ENCODE measurements at places on chromosomes 2 and 18. TPM values are rescaled to one million over a fixed set of nuclear protein-coding genes. Genes with fewer than 3 reads are reported as not detected.

Gene KATNAL2
- 0.52 TPM for total RNA-seq

Gene C1QL2
- total RNA-seq = not detected

DNA sequence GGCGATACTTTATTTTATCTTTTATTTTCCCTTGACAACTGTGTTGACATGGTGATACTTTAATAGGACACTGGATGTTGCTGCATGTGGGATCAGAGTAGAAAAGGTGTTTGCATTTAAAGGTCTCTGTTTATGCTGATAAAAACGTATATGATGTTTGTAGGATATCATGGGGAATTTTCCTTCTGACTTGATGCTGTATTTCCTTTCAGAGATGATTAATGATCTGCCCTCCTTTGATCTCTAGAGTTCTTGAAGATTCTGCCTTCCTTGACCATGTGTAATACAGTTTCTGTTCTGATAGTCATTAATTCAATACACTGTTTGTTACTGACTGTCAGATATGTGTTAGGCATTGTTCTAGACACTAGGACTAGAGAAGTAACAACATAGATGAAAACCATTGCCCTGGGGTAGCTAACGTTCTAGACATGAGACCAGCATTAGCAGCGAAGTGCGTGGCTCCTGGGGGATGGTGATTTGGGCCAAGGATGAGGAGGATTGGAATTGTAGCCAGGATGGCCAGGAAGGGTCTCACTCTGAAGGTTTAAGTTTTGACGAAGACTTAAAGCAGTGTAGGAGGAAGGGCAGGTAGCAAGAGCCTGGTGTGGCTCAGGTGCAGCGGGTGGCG is 2.8 kb downstream of the ATG4B start:
- DNase-seq = no peak

DNA sequence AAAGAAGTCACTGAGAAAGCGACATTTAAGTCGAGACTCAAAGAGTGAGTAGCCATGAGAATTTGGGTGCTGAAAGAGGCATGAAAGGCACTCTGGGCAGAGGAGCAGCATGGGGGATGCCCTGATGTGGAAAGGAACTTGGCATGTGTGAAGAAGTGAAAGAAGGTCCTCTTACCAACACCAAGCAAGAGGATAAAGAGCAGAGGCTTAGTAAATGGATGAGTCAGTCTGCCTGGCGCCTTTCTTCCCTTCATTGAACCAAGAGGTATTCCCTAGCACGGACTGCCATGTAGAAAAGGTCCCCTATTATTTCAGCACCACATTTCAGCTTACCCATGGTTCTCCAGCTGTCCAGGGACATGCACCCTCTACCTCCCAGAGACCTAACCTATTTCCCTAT is 221.1 kb upstream of the NRP2 start:
- no peak for DNase-seq

DNA sequence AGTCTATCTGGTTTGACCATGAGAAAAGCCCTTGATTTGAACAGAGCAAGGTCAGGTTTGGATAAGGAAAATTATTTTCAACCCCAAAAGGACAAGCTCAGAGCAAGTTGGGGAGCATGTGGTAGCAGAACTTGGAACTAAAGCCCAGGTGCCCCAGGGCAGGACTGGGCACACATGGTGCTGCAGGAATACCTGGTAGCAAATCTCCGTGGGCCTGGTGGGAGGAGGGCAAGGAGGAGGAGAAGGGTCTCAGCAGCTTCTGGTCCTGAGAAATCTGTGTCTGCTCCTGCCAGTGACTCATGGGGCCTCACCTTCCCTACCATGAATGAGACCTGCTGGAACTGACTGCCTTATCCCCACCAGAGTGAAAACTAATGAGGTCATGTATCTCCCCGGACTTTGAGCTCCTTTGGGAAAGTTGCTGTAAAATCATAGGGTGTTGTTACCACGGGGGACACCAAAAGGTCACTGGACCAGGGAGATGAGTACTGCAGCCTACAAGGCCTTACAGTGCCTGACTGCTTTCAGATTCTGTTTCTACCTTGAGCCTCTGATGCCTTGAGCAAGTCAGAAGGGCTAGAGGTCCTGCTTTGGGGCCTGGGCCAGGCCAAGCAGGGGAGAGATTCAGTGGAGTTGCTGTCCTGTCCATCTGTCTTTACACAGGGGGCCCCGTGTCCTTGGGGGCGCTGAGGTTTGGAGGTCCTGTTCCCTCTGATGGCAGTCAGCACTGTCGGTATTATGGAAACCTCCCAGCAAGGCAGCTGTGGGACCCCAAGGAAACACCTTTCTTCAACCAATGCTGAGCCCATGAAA is 304.0 kb downstream of the MYCN start:
- DNase-seq = no peak

- DNase-seq = no peak
Observed at GRCh38 chr2:30462131-30462857, 15.2 kb downstream of the LCLAT1 start.

GRCh38 chr2:12169721-12170120 is 423.3 kb downstream of the LPIN1 start:
- DNase-seq = no peak

Measured in natural killer cell (primary cell).